ENCODE measurements at places on chromosomes 5 and 9.

- no peak for DNase-seq
Observed at GRCh38 chr9:82117026-82117811, 128.6 kb downstream of the SPATA31D1 start.

GRCh38 chr5:161865510-161865909 lies 17.6 kb downstream of the GABRA1 start:
- DNase-seq = no peak

GRCh38 chr9:130835441-130836298 lies 616 bp downstream of the ABL1 start:
- DNase-seq = peak; percentile 57

DNA sequence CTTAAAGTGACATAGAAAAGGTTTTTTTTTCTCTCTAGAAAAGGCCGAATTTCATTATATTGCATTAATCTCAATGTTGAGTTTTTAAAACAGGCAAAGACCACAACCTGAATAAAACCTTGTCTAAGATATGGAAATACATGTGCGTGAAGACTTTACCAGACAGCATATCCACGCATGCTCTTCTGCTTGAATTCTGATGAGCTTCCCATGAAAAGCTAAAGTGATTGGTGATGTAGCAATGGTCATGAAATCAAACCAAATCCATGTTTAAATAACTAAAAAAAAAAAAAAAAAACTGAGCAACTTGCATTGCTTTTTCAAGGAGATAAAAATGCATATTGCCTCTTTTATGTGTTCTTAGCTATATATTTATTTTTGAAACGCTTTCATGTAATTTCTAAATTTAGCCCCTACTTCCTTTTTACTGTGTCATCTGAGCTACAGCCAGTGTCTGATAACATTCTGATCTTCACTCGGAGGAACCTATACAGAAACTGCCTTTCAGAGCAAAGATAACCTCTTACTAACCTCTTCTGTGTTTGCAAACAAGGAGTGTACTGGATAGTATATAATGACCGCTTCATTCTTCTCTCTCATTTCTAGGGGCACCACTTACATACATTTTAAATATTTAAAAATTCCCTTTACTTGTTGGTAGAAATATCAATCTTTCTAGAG lies 179.1 kb upstream of the GNA14 start:
- DNase-seq = no peak

DNA sequence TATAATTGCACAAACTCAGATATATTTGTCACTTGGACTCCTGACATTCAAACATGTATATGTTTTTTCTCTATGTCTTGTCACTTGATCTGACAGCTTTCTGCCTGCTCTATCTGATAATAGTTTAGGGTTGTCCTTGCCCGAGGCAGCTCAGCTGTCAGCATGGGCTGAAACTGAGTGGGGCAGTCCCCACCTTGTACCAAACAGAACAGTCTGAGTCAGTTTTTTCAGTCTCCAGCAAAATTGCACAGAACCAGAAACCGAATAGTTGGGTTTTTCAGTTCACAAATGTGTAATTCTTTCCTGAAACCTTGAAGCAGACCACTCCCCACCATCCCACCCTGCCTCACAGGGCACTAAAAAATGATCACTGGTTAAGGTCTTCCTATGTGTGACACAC lies 9.5 kb upstream of the HAND1 start:
- DNase-seq = no peak

GRCh38 chr5:172630986-172631385 lies 10.1 kb upstream of the NEURL1B start:
- DNase-seq = no peak

DNA sequence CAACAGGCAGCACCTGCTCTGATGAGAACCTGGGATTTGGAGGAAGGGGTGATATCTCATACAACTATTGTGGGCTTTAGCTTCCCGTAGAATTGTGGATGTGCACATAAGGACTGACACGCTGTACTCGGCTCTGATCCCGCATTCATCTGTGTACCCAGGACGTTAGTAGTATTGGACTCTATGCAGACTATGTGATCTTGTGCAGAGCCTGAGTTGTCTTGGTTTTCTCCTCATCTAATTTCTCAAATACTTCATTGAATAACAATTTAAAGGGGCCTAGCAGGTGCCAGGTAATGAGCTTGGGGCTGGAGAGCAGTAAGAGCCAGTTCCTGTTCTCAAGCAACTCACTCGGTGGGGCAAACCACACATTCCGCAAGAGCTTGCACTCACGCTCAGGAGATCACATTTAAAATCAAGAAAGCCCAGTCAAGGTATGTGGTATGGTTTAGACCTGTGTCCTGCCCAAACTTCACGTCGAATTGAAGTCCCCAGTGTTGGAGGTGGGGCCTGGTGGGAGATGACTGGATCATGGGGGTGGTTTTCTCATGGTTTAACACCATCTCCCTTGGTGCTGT lies 14.8 kb downstream of the C5orf15 start:
- DNase-seq = no peak

DNA sequence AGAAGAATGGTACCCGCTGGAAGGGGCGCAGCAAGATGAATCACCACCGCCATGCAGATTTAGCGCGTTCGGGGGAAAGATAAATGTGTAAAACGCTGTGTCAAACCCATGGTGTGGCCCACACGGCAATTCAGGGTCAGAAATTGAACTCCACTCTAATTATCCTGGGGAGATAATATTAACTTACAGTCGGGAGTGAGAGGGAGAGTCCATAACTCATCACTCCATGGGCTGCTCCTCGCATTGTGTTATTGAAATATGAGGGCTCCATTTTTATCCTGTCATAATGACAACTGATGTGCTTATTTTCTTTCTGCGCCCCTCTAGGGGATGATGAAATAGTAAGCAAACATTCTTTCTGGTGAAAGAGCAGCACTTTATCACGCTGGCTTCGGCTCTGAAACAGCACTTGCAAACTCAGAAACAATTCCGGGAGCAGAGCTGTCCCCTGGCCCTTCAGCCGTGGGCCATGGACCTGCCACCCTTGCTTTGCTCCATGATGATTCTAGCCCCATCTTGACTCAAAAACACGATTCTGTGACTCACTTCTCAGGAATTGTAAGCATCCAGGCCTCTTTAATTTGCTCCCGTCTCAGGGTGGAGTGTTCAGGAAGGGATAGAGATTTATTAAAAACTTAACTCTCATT lies 431.6 kb downstream of the IRX1 start:
- DNase-seq = no peak

DNA sequence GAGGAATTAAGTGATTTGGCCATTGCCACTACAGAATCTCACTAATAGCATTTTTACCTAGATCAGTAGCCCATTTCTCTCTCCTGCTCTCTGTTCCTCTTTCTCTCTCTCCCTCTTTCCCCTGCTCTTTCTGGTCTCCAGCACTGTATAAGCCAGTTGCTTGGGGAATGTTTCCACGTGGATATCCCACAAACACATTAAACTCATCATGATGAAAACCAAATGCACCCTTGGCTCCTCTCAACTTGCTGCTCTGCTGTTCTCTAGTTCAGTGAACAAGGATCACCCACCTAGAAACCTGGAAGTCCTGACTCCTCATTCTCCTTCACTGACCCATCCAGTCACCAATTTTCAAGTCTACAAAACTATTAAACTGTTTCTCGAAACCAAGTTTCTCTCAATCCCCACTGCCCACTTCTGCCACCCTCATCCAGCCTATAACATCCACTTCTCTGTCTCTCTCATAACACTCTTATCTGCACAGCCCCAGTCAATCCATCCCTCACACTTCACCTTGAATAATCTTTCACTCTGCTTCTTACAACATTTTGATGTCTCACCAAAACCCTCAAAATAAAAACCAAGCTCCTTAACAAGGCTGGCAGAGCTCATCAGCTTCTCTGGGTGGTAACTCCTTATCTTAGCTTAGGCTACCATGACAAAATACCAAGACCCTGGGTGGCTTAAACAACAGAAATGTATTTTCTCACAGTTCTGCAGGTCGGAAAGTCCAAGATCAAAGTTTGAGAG lies 79.3 kb downstream of the ARL15 start:
- no peak for DNase-seq

Data from HEK293T (cell line).